Stimulated activated CD8-positive, alpha-beta memory T cell treated with anti-CD3 and anti-CD28 coated beads, Interleukin-12 subunit alpha, Interleukin-12 subunit beta, amount 100 ng/mL, for 4 hours (primary cell): ENCODE measurements at places on chromosomes 5 and 9.

- no peak for DNase-seq
Measured at GRCh38 chr5:17801595-17801994, 167.3 kb downstream of the TAF11L14 start.

- DNase-seq, result no peak
Measured at GRCh38 chr9:11159318-11159862, 546.6 kb upstream of the PTPRD start.

DNA sequence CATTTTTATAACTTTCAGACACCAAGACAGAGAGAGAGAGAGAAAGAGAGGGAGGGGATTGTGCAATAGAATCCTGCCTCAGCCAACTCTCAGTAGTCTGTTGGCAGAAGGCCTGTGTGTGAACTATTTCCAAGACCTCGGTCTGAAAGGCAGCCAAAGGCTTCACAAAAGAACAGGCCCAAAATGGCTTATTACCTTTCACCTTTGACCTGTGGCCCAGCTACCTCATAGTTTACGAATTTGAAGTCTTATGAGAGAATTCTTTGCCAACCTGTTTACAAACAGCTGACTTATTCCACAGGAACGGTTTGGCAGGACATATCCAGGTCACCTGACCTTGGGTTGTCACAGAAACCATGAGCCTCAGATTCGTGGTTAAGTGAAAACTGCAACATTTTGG lies 48.6 kb downstream of the NR2F1-AS1 start:
- no peak for DNase-seq

- DNase-seq, result no peak
Measured at GRCh38 chr9:128369024-128369706, 2.0 kb upstream of the URM1 start.

GRCh38 chr5:142527234-142527633 lies 158.7 kb downstream of the FGF1 start:
- DNase-seq, result no peak

GRCh38 chr5:180717989-180718388 lies 21.9 kb downstream of the OR2Y1 start:
- DNase-seq, result no peak

DNA sequence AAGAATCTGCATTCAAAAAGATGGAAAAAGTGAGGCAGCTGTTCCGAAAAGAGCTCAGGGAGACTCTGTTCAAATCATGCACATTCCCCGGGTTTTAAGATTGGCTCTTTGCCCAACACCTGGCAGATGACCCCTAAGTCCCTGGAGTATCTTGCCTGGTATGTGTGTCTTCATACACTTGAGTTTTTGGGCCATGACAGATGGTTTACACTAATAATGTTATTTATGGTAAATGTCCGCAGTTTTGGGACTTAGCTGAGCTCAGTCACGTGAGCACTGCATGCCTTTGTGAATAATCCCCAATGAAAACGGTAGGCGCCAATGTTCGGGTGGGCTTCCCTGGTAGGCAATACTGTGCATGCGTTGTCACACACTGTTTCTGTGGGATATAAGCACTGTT lies 316.1 kb downstream of the PRDM9 start:
- no peak for DNase-seq

DNA sequence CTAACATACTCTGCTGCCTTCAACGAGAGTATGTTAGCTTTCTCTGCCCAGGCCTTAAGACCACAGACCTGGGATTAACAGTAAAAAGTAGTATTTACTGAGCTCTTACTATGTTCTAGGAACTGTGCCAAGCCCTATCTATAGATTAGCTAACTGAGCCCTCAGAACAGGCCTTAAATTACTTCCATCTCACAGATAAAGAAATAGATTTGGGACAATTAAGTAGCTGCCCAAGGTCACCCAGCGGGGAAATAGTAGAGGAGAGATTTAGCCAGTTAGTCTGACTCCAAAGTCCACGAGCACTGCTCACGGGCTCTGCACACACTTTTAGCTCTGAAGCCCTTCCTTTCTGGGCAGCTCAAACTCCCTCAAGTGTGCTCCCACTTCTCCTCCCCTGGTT lies 64.5 kb upstream of the EQTN start:
- no peak for DNase-seq

- no peak for DNase-seq
Measured at GRCh38 chr5:125256296-125256695, 509.9 kb upstream of the ZNF608 start.

DNA sequence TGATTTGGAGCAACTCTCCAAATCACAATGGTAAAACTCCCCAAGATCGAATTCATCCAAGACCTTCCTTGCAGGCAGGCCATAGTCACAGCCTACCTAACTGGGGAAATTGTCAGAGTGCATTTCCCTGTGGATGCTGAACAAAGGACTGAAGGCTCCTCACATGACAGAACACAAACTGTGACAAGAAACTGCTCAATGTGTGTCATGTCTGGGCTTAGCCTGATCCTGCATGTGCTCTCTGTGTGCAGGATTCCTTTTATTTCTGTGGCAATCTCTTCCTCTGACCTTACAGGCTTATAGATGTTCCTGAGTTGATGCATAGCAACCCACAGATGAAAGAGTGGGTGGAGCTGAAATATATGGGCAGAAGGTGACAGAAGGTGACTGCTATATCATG lies 465.8 kb downstream of the ICE1 start:
- no peak for DNase-seq

DNA sequence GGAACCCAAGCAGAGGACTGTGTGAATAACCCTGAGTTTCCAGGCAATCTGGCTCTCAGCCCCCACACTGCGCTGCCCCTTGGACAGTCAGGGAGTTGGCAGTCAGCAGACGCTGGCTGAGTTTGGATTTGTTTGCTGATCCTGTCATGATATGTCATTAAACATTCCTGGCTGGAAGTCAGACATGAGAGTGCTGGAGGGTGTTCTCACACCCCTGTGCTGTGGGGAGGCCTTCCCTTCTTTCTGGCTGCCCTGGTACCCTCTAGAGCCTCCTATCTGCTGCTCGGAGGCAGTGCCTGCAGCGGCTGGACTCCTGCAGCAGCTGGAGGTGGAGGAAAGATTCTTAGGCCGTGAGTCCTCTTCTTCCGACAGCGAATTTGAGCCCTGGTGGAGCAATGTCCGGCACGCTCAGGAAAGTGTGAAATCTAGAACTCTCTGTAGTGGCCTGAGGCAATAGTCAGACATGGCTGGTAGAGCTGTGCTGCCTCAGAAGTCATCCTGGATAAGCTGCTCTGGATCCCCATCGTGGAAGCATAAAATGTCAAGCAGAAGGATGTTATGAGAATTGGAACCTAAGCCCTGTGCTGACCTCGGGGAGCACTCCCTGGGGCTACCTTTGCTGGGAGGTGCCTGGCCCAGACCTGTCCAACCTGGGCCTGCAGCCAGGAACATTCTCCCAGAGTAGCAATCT lies 72.0 kb downstream of the PDE8B start:
- no peak for DNase-seq

GRCh38 chr5:139523635-139524445 lies 37.3 kb upstream of the UBE2D2 start:
- no peak for DNase-seq

- DNase-seq, result no peak
Measured at GRCh38 chr5:56066931-56067450, 72.2 kb upstream of the IL6ST start.

DNA sequence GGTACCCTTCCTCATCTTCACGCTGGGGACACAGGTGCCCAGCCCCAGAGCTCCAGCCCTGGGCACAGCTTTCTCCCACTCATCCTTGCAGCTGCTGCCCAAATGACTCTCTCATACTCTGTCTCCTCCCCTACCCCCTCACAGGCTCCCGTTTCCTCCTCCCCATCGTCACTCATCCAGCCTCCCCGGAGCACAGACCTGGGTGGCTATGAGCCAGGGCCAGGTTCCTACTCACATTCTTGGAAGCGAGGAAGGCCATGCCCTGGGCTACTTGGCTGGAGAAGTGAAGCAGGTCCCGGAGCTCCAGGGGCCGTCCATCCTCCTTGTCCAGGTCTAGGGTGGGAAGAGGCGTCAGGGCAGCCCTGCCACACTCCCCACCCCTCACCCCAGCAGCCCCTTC lies 29.3 kb downstream of the CSF1R start:
- no peak for DNase-seq

- no peak for DNase-seq
Measured at GRCh38 chr9:20352591-20352990, 269.7 kb downstream of the MLLT3 start.

GRCh38 chr5:171351536-171352073 lies 36.0 kb upstream of the NPM1 start:
- DNase-seq, result no peak

GRCh38 chr5:134249469-134250379 lies 23.9 kb upstream of the PPP2CA start:
- no peak for DNase-seq

DNA sequence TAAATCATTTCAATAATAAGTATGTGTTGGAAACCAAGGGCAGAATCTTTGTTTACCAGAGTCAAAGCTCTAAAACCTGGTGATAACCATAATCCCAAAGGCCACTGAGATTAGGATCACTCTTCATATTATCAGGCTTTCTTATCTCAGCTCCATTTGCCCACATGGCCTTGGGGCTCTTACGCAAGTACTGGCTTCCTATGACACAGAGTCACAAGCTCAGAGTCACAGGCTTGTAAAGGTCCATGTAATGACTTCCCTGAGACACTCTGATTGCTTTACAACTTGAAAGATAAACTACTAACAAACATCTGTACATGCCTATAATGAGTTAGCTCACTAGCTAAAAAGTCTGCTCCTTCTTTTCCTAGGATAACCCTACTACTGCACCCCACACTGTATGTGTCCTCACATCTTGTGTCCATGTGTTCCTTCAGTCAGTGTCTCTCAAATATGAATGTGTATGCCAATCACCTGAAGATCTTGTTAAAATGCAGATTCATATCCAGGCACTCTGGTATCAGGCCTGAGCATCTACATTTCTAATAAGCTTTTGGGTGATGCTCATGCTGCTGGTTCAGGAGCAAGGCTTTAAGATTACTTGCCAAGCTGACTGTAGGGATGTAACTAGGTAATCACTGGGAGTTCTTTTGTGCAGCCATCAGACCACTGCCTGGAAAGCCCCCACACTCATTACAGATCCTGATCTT lies 28.4 kb downstream of the SEMA6A start:
- DNase-seq, result no peak

DNA sequence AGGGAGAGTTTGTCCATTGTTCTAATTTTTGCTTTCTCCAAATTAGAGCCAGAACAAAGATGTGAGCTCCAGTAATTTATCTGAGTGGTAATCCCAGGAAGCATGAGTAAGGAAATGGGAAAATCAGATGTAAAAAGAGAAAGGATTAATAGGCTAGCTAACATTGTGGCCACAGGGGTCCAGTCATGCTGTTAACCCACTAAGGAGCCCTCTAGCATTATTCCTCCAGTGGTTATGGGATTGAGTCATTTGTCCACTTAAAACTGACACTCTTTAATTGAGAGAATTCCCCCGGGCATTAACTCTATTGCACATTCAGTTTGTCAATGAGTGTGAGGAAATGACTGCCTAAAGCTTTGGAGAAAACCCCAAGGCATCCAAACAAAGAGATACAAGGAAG lies 700.3 kb upstream of the TYRP1 start:
- no peak for DNase-seq

- no peak for DNase-seq
Measured at GRCh38 chr5:87125766-87126165, 141.9 kb upstream of the RASA1 start.

- no peak for DNase-seq
Measured at GRCh38 chr5:83323557-83324180, 147.9 kb upstream of the VCAN start.

GRCh38 chr9:134056483-134057306 lies 11.1 kb downstream of the BRD3 start:
- no peak for DNase-seq

GRCh38 chr9:69984831-69985230 lies 58.8 kb upstream of the MAMDC2 start:
- DNase-seq, result no peak

DNA sequence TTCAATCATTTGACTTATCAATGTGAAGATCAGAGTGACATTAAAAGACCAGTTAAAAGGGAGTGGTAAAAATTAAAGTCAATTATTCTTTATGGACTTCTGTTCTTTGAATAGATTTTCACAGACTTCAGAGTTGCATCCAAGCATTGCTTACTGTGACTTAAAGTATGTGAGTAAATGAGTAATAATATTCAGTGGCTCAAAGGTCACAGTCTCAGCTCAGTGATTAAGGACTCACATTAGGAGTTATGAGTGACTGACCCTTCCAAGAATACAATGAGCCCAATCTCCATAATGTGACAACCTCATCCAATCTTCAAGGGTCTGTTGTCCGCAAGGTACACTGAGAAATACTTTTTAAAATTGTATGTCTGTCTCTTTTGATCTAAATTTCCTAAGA lies 811.2 kb downstream of the BRINP1 start:
- no peak for DNase-seq

DNA sequence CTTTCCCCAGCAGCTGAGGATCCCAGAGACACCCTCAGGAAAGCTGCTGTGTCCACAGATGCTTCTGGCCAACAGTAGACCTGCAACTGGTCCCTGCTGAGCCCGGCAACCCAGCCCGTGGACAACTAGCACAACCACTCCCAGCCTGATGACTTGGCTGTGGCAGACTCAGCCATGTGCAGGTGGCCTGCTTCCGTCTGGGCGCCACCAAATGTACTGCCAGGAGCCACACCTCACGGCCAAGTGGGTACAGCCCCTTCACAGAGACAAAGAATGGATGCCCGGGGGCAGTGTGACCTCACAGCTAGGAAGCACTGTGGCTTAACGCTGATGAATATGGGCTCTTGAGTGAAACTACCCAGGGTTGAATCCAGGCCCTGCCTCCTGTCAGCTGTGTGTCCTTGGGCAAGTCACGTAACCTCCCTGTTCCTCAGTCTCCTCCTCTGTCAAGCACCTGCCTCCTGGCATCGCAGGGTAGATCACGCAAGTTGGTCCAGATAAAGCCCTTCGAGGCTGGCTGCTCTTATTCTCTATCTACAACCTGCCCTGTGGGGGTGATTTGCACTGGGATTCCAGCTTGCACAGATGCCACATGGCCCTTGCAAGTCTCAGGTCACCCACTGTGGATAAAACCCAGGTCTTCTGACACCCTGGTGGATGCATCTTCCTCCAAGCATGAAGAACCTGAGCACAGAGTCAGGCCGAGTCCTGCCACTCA lies 225.0 kb downstream of the PBX3 start:
- DNase-seq, result no peak

- DNase-seq, result no peak
Measured at GRCh38 chr9:71797266-71797665, 29.0 kb upstream of the CEMIP2 start.

GRCh38 chr9:19988281-19988680 lies 199.4 kb upstream of the SLC24A2 start:
- DNase-seq, result no peak

- no peak for DNase-seq
Measured at GRCh38 chr9:84285381-84285780, 55.2 kb downstream of the SLC28A3 start.

DNA sequence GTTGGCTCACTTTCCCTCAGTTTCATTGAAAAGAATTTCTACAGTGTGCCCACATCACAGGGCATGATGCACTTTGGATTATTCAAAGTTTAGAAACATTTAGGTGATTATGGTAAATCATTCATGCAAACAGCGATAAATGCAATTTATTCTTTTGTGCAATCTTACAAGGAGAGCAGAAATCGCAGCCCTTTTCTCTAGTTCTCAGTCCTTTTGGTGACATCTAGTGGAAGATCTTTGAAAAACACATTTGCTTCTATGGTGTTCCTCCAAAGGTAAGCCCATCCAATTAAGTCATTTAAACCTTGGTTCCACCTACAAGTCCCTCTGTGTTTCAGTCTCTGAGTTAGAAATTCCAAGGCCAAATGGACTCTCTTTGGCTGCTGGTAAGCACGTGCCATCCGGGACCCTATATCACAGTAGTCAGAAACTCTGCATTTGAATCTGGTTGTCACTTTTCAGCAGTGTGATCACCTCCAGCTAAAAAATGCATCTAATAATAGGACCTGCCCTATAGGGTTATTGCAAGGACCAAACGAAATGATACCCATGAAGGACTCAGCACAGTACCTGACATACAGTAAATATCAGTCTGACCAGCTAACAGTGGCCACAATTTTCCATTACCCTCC lies 66.4 kb downstream of the MACROH2A1 start:
- no peak for DNase-seq
